CD4-positive, alpha-beta T cell treated with Interleukin-12 subunit alpha and Interleukin-12 subunit beta, for 1 hour (primary cell): ENCODE measurements at places on chromosomes 4 and X.

DNA sequence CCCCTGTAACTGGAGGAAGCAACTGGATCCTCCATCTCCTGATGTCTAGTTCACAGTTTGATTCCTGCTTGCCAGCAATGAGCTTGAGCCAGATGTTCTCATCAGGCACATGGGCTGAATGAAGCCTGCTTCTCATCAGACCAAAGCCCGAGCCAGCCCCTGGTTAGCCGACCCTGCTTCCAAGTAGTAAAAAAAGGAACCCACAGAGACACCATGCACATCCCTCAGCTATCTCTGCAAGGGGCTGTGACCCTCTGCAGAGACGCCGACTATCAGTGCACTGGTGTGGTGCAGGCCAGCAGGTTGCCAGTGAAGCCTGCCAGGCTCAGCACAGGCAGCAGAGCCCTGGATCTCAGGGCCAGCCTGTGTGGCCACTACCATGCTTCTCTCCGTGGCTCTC, 2.8 kb downstream of the DCTD start:
- DNase-seq, result no peak

- DNase-seq, result peak; percentile 14
These were observed 53.9 kb downstream of the IRF2 start for GRCh38 chr4:184420402-184420801.

DNA sequence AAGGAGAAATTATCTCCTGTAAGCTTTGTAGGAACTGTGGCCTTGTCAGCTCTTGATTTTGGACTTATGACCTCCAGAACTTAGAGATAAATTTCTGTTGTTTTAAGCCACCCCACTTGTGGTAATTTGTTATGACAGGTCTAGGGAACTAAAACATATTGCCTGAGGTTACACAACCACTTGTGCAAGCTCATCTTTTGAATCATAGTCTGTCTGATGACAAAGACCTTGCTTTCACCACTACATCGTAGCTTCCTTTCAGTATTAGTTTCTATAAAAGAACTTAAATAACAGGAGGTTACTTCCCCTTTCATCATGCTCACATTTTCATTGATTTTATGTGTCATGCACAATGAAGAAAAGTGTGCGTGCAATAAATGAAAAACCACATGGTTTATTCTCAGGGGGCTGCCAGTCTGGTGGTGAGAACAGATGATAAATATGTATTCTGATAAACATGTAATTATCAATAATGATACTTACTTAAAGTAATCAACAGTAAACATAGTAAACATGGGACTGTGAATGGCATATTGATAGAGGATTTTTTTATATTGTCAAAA, 690.0 kb upstream of the HS3ST1 start:
- no peak for DNase-seq

DNA sequence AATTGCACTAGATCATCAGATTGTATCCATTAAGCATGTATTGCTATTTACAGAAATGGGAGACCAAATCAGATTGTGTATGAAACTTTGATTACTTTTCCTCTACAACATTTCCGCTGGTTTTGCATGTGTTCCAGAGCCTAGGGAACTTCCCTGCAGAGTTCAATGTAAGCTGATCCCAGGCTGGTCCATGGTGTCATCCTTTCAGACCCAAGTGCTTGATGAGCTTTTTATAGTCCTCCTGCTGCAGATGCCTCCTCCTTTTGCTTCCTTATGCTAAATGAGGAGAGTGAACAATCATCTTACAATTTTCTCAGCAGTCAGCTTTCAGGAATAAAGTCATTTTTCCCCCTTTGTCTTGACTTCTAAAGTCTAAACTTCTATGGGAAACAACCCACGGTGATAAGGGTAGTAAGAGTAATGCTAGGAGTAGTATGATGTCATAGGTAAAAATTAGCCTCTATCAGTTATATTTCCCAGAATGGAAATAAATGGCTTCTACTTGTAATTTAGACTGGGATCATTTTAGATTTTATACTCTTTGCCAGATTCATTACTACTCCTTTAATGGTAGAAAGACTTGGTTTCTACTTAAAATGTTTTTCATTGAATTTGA, 55.1 kb upstream of the SLC4A4 start:
- no peak for DNase-seq

- DNase-seq, result no peak
These were observed 648 bp downstream of the GRK4 start for GRCh38 chr4:2963966-2964471.

DNA sequence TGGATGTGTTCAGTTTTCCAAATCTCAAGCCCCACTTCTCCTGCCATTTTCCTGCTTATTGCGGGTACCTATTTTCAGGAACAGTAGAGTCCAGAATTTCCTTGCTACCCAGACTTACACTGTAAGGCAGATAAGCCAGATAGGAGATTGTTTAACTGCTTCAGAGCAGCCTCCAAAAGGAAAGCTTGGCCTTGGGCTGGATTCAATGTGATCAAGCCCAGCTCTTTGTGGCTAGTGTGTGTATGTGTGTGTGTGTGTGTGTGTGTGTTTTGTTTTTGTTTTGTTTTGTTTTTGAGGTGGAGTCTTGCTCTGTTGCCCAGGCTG, 34.0 kb downstream of the RNF175 start:
- no peak for DNase-seq
